ENCODE measurements at places on chromosomes 2 and 18.

GRCh38 chr18:6807515-6808257 is 78.2 kb downstream of the ARHGAP28 start:
- DNase-seq, result no peak

DNA sequence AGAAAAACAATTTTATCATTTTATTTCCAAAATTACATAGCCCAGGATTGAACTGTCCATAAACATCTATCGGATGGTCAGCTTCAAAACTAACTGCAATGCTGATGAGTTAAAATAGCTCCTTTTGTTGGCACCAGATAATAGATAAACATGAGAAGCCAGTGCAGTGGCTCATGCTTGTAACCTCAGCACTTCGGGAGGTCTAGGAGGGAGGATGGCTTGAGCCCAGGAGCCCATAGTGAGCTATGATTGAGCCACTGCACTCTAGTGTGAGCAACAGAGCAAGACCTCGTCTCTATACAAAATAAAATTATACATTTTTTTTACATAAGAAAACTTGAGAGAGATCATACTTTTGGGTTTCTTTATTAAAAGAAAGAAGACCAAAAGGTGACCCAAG is 34.6 kb upstream of the IMPA2 start:
- DNase-seq, result no peak

DNA sequence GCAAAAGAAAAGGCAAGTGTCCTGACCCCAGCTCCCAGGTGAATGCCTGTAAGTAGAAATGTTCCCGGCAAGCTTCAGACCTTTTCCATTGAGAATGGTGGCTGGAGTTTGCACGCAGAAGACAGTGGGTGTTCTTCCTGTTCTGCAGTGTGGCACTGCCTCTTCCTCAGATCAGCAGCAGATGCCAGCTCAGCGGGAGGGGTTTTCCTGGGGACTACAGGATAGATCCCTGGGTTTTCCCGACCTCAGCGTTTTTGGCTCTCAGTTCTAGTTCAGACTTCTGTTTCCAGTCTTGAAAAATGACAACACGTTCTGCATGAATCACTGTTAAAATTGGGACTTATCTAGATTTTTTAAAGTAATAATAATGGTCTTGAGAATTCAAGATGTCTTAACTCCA is 39.2 kb downstream of the GRHL1 start:
- DNase-seq, result no peak

- DNase-seq, result no peak
These were observed 6.1 kb downstream of the AGXT start for GRCh38 chr2:240874715-240875227.

GRCh38 chr2:119712571-119712970 is 33.6 kb downstream of the TMEM177 start:
- no peak for DNase-seq

DNA sequence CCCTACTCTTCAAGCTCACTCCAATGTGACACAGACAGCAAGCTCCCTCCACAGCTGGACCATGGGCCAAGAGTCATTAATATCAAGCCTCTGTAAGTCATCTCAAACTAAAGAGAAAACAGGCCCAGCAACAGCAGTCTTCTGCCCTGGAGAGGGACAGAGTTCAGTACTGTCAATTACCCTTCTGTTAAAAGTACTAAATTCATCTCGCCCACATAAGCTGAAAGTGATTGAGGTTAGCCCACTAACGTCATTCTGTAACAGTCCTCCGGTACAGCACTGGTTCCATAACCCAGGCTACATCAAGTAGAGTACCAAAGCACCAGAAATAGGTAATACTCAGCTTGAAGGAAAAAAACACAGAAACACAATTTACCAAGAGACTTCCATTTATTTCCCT is 25.9 kb downstream of the THADA start:
- no peak for DNase-seq

DNA sequence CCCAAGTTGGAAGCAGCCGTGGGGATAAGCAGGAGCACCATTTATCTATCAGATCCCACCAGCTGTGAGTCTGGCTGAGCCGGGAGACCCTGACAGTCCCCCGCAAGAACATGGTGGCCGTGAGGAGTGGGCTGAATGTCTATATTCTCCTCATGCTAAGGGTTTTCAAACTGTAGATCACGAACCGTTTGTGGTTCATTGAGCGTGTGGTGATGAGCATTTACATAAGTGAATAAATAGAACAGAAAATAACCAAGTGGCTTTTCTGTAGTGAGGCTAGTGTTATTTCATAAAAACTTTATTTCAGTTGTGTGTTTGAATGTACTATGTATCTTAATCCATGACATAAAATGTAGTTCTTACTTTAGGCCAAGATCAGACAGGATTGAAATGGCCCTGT is 190.2 kb upstream of the APCDD1 start:
- no peak for DNase-seq

DNA sequence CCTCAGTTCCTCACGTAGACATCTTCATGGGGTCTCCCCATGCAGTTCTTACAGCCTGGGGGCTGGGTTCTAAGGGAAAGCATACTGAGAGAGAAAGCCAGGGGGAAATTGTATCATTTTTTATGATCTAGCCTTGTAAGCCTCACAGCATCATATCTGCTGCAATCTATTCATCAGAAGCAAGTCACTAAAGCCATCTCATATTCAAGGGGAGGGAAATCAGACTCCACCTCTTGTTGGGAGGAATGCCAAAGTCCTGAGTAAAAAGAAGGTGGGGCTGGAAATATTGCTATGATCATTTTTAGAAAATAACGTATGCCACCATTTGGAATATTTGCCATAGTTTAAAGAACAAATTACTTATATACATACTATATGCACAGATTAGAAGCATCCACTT is 304.6 kb downstream of the TXNL1 start:
- no peak for DNase-seq

- DNase-seq, result no peak
These were observed 689 bp downstream of the RPRD1A start for GRCh38 chr18:36066686-36067054.

DNA sequence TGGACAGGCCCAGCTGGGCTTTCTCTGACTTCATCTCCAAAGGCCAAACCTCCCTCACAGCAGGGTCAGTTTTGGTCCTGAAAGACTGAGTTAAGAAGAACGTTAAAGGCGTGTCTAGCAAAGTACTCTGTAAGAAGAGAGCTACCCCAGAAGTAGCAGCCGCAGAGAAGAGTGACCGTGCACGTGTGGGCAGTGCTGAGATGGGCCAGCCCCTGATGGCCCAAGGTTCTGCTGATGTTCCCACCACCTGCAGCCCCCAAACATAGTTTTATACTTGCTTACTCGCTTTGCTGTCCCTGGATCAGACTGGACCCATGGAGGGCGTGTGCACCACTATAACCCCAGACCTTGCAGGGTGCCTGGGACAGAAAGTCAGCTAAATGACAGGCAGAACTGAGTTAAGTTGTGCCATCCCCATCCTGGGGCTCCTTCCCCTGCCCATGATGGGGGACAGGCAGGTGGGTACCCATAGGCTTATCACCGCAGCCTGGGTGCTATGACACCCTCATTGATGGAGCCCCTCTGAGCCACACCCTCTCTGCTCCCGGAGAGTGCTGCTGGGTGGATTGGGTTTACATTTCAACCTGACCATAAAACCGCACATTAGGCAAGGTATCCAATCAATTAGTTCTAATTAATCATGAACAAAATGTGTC is 367.3 kb upstream of the HS6ST1 start:
- no peak for DNase-seq

GRCh38 chr2:63712748-63713147 is 124.0 kb downstream of the MDH1 start:
- no peak for DNase-seq

DNA sequence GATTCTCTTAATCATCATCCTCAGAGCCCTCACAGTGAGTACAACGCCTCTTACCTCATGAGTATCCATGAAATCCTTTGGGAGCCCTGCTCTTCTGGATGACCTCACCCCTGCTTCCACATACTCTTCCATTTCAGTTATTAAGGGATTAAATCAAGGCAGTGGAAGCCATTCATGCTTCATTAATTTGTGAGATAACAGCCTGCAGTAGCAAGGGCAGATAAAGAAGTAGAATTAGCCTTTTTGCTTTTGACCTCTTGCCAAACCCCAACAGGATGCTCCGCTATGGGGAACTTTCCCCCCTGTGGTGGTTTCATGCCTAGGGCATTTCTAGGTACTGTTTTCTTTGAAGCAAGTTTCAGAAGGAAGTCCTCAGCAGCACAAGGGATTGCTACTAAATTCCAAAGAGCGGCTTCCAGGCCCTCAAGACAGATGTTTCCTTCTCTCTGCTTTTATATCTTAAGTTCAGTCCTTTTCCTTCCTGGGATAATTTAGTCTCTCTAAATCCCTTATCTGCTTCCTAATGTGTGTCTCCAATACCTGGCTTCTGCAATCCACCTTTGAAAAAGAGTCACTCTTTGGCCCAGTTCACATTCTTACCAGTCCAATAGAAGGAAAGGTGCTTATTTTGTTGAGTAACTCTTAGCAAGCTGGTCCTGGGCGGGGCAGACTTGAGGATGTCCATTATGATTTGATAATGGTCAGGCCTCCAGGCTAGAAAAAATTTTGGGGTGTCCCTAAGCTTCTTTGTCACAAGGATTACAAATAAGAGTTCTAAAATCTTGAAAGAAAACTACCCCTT is 76.9 kb downstream of the MYO1B start:
- no peak for DNase-seq

- no peak for DNase-seq
These were observed 187.5 kb downstream of the SCG2 start for GRCh38 chr2:223414646-223415045.

- DNase-seq, result no peak
These were observed 1354.9 kb upstream of the TMEFF2 start for GRCh38 chr2:193549661-193550060.

DNA sequence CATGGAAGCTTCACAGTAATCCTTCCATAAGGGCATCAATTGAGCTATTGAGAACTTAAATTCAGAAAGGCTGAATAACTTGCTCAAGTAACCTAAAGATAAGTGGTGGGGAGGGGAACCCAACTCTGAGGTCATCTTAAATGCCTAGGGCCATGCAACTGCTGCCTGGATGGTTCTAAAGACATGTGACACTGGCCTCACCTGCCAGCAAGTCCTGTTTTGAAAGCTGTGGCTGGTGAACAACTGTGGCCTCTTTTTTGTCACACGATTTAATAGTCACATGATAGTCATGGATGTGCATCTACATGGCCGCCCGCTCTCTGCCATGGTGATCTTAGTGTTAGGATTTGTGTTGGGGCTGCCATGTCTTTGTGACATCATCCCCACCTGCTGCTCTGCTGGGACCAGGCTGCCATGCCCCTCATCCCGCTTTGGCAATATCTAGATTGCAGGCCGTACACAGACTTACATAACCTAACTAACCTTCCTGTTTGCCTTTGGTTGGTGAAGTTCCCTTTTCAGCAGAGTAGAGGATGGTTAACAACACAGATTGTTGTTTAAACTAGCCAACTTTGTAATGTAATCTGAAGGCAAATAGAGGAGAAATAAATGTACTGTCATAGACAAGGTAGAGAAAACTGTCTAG is 177.9 kb upstream of the SH3BP4 start:
- DNase-seq, result no peak

GRCh38 chr2:183123959-183124221 is 353 bp upstream of the NUP35 start:
- no peak for DNase-seq
